ENCODE measurements at places on chromosomes 13 and 19.

DNA sequence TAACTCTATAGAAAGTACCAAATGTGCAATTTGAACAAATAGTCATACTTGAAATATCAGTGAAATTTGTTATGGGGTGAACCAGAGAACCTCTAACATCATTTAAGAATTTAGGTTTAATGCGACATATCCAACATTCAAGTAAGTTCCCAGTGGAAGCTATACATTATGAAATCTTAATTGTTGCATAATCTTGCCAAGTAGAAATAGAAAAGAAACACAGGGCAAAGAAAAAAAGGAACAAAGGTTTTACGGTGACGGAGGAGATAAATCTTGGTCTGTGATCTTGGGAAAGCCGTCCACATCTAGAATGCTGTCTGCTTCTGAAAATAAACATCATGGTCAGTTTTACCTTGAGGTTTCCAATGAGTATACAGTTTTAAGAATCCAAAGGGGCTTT lies 445.7 kb downstream of the RFC3 start:
- no peak for DNase-seq

DNA sequence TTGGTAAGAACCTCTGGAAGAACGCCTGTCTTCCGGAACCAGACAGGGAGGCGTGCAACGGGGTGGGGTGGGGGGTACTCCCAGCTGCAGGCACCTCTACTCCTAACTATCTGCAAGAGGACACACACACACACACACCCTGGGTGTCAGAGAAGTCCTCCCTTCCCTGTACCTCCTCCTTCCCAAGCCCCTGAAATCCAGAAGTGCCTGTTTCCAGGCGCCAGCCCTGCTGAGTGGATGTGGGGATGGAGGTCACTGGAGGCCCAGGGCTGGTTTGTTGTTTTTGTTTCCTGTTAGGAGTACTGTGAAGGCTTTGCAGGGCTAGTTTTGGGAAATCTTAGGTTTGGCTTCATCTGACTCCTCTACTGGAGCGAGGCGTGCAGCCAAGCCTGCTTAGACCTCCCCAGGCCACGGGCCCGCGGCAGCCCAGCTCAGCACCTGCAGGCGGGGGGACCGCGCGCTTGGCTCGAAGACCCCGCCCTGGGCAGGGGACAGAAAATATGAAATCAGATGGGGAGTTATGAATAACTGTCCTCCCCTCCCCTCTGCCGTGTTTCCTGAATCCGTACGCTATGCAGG lies 36.4 kb downstream of the SOX1 start:
- DNase-seq, result no peak

GRCh38 chr13:53064731-53065130 lies 36.1 kb downstream of the OLFM4 start:
- DNase-seq, result no peak

- DNase-seq, result no peak
Observed at GRCh38 chr13:112938680-112939079, 30.3 kb upstream of the MCF2L start.

DNA sequence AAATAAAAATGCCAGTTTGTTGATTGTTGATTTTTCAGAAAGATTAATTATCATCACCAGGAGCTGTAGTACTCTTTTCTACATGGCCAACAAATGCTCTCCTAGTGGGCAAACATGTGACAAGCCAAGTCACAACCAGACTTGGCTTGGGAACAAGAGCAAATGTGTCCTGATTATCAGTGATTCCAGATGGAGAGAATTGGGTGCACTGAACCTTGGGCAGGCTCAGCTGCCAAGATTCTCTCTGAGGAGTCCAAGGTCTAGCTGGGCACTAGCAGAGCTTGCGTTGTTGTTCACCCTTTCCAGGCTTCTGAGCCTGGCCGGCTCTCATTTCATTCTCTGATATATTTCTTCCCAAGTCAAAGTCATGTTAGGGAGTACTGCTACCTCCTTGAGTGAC lies 27.3 kb upstream of the GPI start:
- no peak for DNase-seq

DNA sequence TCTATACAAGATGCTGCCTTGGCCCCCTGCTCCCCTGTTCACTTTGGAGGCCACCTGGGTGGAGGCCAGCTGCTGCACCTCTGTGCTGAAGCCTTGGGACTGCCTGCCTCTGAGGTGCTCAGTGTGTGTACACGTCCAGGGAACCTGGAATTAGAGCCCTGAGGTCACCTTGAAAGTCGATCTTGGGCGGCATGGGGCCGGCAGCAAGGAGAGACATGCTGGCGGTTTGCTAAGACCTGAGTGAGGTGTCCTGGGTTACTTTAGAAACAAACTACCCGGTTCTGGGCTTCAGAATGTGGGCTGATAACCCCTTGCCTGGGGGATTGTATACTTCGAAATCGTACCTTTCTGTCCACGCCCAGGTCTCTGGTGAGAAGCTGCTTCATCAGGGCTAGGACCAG lies 25.5 kb downstream of the TSSK6 start:
- no peak for DNase-seq

- DNase-seq, result no peak
Observed at GRCh38 chr19:45508861-45509691, 1.8 kb downstream of the VASP start.

DNA sequence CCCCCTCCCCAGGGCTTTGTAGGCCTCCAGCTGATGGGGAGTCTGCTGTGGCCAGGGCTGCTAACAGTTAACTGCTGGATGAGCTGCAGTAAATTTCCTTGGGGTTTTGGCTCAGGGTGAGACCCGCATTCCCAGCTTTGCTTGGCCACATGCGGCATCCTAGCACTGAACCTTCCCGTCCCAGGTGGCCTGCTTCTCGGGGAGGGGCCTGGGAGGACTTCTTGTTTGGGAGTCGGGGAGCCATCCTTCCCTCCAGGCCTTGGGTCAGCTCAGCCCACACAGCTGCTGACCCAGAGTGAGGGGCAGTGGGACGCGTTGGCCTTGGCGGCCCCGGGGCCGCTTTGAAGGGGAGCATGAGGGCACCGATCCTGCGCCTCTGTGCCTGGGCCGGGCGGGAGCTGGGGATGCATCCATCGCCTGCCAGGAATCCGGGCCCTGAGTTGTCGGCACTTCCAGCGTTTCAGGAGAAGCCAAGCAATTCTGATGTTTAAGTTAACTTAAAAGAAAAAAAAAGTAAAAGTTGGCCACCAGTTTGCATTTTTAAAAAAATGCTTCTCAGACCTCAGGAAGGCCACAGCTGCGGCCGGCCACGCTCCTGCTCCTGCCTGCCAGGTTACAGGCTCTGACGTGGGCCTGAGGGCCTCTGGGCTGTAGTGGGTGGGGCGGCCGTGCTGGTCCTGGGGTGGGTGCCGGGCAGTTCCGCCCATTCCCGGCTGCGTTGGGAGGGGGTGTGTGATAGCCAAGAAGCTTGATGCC lies 27.7 kb downstream of the CRTC1 start:
- DNase-seq, result no peak

GRCh38 chr19:19909654-19910053 lies 8.9 kb downstream of the ZNF93 start:
- no peak for DNase-seq

GRCh38 chr13:70568571-70568970 lies 460.3 kb upstream of the KLHL1 start:
- DNase-seq, result no peak

- no peak for DNase-seq
Observed at GRCh38 chr13:83929157-83929556, 46.9 kb upstream of the SLITRK1 start.

GRCh38 chr19:1106841-1107660 lies 3.3 kb downstream of the GPX4 start:
- no peak for DNase-seq

DNA sequence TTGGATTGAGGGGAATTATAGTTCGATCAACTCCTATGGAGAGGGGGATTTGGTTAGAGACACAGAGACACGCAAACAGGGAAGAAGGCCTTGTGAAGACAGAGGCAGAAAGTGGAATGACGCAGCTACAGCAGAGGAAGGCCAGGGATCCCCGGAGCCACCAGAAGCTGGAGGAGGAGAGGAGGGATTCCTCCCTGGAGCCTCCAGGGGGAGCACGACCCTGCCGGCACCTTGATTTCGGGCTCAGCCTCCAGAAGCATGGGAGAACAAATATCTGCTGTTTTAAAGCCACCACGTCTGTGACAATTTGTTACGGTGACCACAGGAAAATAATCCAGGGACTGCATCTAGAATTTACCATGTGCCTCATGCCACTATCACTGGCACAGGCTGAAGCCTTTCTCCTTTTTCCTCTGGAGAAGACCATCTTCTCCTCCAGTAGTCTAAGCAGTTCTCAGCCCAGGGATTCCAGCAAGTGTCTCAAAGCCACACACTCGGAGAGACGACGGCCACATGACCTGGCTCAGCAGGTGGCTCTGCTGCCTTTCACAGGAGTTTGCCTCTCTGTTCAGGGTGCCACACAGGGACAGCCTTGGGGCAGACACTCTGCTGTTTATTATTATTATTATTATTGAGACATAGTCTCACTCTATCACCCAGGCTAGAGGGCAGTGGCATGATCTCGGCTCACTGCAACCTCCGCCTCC lies 39.9 kb upstream of the CCNE1 start:
- no peak for DNase-seq

DNA sequence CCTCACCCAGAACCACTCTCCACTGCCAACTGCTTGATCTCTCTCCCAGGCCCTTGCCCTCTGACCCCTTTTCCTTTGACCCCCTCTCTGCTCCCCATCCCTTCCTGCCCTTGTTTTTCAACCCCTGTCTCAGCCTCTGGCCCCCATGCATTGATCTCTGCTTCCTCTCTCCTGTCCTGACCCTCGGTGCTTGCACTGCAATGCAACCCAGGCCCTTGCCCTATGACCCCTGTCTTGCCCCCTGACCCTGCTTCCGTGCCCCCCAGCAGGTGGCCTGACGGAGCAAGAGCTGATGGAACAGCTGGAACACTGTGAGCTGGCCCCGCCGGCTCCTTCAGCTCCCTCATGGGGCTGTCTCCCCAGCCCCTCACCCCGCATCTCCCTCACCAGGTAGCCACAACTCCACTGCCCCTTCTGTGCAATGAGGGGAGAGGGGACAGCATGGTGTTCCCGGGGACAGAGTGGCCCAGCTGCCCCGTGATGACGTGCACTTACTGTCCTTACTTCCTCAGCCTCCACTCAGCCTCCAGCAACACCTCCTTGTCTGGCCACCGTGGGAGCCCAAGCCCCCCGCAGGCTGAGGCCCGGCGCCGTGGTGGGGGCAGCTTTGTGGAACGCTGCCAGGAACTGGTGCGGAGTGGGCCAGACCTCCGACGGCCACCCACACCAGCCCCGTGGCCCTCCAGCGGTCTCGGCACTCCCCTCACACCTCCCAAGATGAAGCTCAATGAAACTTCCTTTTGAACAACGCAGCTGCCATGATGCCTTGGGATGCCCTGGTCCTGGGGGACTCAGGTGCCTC lies 10.5 kb upstream of the LTBP4 start:
- no peak for DNase-seq

DNA sequence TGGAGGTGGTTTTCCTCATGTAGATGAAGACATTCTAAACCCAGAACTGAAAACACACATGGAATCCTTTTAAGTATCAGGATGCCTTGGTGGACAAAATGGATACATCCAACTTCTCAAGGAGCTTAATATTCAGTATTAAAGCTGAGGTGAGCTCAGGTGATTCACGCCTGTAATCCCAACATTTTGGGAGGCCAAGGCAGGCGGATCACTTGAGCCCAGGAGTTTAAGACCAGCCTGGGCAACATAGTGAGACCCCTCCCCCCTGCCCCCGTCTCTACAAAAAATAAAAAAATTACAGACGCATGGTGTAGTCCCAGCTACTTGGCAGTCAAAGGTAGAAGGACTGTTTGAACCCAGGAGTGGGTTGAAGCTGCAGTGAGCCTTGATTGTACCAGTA lies 28.8 kb downstream of the DPRX start:
- DNase-seq, result no peak

- DNase-seq, result no peak
Observed at GRCh38 chr19:54426291-54426931, 11.1 kb downstream of the TTYH1 start.

- DNase-seq, result no peak
Observed at GRCh38 chr19:2478278-2478755, 2.4 kb downstream of the GADD45B start.

GRCh38 chr19:2345794-2346663 lies 14.0 kb upstream of the TMPRSS9 start:
- no peak for DNase-seq

- no peak for DNase-seq
Observed at GRCh38 chr19:2798733-2799132, 13.4 kb downstream of the THOP1 start.

GRCh38 chr19:1935484-1936208 lies 5.3 kb upstream of the CSNK1G2 start:
- no peak for DNase-seq

GRCh38 chr19:39265321-39265916 lies 2.8 kb upstream of the IFNL2 start:
- DNase-seq, result no peak

DNA sequence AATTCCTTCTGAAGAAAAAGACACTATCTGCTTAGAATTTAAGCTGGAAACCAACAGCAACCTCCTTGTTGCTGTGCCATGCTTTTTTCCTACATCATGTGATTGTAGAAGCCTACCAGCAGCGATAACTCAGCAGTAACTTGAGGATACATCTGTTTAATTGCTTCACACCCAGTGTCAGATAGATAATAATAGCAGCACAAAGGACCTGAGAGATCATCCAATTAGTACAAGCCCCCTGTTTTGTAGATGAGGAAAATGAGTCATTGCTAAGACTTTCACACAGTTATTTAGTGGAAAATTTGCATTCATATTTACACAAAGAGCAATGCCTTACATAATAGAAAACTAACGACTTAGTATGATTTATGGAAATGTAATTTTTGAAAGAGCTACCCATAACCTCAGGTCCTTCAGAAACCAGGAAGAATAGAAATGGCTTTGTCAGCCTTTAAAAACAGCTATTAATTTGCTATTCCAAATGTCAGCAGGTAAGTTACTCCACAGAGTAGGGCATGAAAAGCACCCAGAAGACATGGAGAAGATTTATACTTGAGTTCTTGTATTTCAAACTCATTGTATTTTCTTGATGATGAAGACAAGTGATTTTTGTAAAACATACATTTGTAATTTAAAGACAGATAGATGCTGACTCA lies 93.7 kb upstream of the SGCG start:
- no peak for DNase-seq

DNA sequence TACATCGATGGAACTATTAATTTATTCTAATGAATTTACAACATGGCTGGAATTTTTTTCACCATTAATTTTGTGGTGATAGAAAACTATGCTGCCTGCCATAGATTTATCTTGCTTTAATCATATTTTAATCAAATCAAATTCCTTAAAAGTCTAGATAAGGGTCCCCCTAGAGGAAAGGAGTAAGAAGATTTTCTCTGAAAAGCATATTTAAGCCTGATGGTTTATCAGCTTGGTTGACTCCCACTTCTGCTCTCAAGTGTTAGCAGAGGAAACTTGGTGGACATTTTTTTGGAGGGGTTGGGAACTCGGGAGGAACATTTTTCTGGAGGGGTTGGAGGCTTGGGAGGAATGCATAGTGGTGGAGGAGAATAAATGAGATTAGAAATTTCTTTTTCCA lies 253.3 kb downstream of the KCNRG start:
- DNase-seq, result no peak

DNA sequence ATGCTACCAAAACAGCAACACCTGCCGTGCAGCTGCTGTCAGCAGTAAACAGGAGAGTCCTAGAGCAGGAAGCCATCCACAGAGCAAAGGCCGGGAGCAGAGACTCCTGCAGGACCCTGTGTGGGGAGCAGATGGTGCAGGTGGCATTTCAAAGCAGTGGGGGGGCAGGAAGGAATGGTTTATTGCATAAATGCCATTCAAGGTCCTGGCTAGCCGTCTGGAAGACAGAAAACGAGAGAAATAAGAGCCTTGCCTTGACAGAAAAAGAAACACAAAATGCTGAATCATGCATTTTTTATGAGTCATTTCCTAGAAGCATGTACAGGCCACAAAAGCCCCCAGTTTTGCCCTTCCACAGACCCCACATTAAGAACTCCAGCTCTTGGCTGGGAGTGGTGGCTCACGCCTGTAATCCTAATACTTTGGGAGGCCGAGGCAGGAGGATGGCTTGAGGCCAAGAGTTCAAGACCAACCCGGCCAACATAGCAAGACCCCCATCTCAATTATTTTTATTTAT lies 5.4 kb downstream of the RSPH6A start:
- DNase-seq, result no peak

Data from stimulated activated CD8-positive, alpha-beta memory T cell treated with anti-CD3 and anti-CD28 coated beads, Interleukin-7, amount 100 ng/mL, for 48 hours (primary cell).